Left renal pelvis (tissue), 4 donors: ENCODE measurements at places on chromosomes 1 and 21.

- no peak for DNase-seq
Measured at GRCh38 chr1:168691541-168691940, 37.5 kb downstream of the DPT start.

DNA sequence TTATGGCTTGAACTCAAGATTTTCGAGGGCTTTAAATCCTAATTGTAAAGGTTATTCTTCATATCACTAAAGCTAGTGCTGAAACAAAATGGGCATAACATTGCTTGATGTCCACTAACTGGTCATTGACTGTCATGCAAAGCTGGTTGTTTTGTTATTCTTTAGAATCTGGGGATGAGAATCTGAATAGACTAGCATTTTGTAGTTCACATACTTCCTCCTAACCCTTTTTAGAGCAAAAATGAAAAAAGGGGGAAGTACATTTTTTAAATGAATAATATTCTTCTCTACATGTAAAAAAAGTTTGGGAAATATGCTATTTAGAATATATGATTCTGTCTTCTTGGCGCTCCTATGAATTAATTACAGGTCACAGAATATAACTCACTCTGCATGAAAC lies 72.2 kb upstream of the HMCN1 start:
- no peak for DNase-seq

GRCh38 chr1:25503551-25504426 lies 39.6 kb upstream of the LDLRAP1 start:
- no peak for DNase-seq

GRCh38 chr1:32964461-32965250 lies at the start of gene RNF19B:
RNF19B (minus strand) TSS chr1:32964809; CDS start chr1:32964685, 124 bp downstream.
- DNase-seq, result peak; percentile 87

GRCh38 chr1:221696718-221697461 lies 45.0 kb downstream of the DUSP10 start:
- DNase-seq, result no peak

GRCh38 chr21:38420140-38420539 lies 78.1 kb downstream of the ERG start:
- DNase-seq, result no peak

DNA sequence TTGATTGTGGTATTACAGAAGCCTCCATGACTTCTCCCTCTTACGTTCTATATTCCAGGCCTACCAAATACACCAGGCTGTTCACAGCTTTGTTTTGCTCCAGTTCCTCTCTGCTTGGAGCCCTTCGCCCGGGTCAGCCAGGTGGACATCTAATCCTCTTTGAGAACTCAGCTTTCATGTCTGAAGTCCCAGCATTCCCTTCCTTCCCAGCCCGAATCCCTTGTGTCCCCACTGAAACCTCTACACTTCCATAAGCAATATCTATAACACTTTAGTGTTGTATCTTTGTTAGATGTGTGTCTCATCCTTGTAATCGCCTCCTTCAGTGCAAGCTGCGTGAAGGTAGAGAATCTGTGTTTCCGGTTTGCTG lies 1.9 kb downstream of the RNF11 start:
- peak; percentile 15 for DNase-seq

DNA sequence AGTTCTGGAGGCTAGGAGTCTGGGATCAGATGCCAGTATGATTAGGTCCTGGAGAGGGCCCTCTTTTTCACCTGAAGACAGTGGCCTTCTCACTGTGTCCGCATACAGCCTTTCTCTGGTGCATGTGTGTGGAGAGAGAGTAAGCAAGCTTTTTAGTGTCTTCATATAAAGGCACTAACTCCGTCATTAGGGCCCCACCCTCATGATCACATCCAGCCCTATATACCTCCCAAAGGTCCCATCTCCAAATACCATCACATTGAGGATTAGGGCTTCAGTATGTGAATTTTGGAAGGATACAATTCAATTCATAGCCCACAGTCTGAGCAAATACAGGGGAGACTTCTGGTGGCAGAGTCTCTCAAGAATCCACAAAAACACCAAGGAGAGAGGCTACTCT lies 176.6 kb downstream of the BACH1 start:
- no peak for DNase-seq

DNA sequence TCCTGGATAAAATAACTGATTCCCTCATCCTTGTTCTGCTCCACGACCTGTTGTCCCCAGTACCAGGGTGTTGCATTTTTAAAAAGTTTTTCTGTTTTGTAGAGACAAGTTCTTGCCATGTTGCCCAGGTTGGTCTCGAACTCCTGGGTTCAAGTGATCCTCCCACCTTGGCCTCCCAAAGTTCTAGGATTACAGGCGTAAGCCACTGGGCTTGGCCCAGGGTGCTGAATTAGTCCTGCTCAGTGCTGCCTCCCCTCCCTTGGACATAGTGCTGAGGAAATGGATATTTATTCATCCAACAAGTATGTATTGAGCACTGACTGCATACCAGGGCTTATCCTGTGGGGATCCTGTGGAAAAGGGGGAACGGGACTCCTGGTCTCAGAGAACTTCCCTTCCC lies 126.4 kb downstream of the PTPRU start:
- DNase-seq, result no peak

DNA sequence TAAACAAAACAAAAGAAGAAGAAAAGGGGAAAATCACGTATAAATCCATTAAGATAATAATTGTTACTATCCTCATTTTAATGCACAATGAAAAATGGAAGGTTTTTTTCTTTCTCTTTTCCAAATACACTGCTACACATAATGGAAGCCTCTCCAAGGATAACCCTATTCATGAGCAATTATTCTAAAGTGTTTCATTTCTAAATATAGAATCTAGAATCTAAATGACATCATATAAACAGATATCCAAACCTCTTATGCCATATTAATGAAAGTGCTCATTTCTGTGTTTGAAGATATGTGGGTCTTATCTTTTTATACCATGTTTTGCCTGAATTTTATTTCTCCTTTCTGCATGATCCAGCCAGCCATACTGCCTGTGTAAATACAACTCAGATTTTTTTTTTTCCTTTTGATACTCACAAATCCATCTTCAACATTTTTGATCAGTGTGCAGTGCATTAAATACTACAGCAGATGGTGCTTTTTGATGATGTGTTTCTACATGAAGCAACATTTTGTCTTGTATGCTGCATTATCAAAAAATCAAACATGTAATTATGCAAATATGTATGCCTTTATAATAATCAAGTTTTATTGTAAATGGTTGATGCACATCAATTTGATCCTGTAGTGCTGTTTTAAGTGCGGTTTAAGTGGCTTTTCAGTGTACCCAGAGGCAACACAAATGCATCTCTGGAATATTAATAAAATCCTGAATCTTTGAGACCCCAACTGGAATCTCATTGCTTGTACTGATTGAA lies 625.6 kb upstream of the PTBP2 start:
- no peak for DNase-seq

GRCh38 chr1:31760471-31761470 lies 3.4 kb downstream of the ADGRB2 start:
- DNase-seq, result no peak

GRCh38 chr1:166978821-166979220 lies 3.5 kb upstream of the ILDR2 start:
- no peak for DNase-seq

DNA sequence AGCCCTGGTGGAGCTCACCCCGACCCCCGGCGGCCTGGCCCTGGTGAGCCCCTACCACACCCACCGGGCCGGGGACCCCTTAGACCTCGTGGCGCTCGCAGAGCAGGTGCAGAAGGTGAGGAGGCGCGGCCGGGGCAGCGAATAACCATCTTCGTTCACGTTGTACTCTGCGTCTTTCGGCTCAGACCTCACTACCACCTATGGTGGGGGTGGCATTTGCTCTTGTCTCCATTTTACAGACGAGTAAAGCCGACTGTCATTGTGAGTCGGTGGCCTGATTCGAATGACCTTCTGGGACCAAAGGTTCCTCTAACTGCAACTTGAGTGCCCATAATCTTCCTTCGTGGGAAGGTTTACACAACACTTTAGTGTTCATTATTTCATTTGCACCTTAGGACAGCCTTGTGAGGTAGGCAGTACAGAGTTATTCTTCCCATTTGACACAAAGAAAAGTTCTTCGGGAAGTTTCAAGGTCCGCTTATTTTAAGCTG lies 506 bp downstream of the C1orf50 start:
- DNase-seq, result no peak

- DNase-seq, result no peak
Measured at GRCh38 chr1:3714814-3715213, 37.4 kb upstream of the CCDC27 start.

GRCh38 chr1:52706136-52706670 lies 8.1 kb upstream of the COA7 start:
- no peak for DNase-seq

GRCh38 chr1:34363915-34364314 lies 187.2 kb downstream of the C1orf94 start:
- no peak for DNase-seq

- no peak for DNase-seq
Measured at GRCh38 chr1:228043281-228043848, 36.6 kb downstream of the WNT3A start.

GRCh38 chr1:10691740-10692125 lies 104.7 kb downstream of the CASZ1 start:
- no peak for DNase-seq

DNA sequence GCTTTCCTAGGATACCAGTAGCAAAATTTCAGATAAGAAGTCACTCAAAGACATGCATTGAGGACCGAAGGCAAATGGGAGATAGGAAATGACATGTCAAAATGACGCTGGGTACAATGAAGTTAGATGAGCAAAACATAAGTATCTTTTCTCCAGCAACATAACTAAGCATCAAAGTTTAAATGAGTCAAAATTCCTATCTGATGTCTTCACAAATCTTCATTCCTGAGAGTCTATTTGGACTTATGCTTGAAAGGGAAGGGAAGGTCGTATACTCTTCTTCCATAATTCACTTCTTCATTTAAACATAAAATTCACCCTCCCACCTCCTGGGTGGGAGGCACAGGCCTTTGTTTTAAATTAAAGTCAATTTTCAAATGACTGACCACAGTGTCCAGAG lies 4.1 kb upstream of the TMEM81 start:
- DNase-seq, result no peak

DNA sequence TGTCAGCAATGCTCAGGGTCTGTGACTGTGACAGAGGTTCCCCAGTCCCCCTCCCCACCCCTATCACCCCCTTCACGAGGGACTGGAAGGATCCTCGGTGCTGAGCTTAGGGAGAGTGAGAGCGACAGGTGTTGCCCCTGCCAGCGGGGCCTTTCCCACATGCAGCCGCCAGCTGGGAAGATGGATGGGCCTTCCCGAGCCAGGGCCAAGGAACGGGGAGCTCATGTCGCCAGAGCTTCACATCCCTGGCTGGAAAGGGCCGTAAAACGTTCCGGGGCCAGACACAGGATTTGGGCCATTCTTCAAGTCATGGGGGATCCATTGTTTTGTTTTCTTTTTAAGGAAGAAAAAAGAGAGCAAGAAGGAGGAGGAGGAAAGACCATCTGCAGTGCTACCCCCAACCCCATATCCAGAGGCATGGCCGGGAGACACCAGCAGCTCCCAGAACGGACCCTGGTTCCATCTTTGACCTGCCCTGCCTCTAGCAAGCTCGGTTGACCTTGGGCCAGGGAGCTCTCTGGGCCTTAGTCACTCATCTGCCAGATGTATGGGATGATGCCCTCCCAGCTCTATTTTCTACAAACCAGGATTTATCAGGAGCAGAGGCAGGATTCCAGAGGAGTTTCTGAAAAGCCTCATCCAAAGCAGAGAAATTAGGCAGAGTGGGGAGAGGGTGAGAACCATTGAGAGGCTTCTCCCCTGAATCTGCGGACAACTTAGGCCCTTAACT lies 54.1 kb downstream of the TAS1R2 start:
- no peak for DNase-seq

GRCh38 chr1:89125913-89126580 lies at the start of gene GBP2:
GBP2 (minus strand) TSS chr1:89126114; CDS start chr1:89121966, 4,148 bp downstream.
- no peak for DNase-seq

DNA sequence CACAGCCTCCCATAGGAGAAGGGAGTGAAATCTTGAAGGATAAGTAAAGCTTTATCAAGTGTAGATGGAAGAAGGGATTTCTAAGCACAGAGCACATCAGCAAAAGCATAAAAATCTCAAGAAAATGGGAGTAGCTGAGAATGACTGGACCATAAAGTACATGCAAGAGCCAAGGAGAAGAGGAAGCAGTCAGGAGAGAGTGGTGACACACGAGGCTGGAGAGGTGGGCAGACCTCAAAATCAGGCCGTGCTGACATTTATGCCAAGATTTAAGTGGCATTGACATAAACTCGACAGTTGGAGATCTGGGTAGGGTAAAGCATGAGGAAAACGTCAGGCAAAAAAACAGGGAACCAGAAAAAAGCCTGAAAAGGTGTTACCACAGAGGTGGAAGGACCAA lies 62.3 kb downstream of the GFI1 start:
- DNase-seq, result no peak

DNA sequence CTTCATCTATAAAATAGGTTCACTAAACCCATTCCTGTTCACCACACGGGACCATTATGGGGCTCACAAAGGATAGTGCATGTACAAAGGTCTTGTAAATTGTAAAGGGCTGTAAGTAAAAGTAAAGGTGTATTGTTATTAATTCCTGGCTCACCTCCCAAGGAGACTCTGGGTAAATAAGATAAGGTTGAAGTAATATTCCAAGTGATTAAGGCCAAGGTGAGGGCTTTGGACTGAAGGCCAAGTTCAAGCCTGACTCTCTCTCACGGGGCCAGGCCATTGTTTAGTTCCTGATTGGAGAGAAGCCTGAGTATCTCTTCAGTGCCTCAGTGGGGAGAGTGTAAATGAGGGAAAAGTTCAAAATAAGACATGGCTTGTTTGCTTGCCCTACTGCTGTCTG lies 19.5 kb upstream of the ZFYVE9 start:
- no peak for DNase-seq

DNA sequence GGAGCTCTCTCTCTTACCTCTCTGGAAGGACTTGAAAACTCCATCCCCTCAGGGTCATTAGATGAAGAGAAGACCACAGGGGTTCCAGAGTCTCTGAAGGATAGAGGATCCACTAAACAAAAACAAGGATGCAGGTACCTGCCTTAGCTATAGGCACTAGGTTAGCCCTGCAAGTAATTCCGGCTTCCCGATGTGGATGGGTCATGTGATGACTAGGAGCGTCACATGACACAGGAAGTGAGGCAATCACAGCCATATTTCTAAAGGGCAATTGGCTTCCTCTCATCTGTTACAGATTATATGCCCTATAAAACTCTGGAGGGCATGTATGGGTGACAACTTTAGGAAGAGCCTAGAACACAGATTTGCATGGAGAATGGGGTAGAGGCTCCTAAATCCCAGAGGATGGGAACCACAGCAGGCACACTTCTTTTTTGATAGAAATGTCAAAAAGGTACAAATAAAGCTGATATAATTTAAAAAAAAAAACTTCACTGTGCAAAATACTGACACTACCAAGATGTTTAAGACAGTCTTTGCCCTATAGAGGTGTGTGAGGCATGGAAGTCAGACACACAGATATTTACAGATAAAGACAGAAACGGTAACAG lies 14.1 kb downstream of the ENTREP3 start:
- peak; percentile 63 for DNase-seq
